ENCODE measurements at places on chromosomes 1 and 21.

GRCh38 chr1:162627662-162628296 lies 4.5 kb upstream of the DDR2 start:
- DNase-seq, result no peak

- DNase-seq, result peak; percentile 36
These were observed 79.1 kb downstream of the NDUFS5 start for GRCh38 chr1:39105061-39105840.

DNA sequence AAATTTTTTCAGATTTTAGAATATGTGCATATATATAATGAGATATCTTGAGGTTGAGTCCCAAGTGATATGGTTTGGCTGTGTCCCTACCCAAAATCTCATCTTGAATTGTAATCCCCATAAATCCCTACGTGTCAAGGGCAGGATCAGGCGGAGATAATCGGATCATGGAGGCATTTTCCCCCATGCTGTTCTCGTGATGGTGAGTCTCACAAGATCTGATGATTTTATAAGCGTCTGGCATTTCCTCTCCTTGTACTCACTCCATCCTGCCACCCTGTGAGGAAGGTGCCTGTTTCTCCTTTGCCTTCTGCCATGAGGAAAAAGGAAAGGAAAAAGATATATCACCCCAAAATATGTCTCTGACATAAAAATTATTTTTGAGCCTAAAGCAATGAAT lies 64.6 kb downstream of the TOR3A start:
- DNase-seq, result no peak

DNA sequence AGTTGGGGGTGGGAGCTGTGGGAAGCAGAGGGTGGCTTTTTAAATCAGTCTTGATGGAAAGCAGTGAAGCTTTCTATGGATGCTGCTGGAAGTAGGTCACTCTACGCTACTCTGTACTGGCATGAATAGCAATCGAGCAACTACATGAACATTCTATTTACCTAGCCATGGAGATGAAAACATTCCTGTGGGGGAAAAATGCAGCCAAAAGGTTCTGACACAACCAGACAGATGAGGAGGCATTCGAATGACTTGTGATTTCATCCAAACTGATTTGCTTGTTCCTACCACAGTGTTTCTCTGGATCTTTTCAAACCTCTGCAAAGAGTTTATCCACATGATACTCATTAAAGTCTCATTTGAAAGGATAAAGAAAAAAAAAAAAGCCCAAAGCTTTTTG lies 95.0 kb downstream of the ASTN1 start:
- no peak for DNase-seq

GRCh38 chr1:223504741-223505140 lies 111.5 kb downstream of the CCDC185 start:
- DNase-seq, result no peak

- DNase-seq, result peak; percentile 32
These were observed 1.2 kb upstream of the KIRREL1 start for GRCh38 chr1:157992031-157992832.

- no peak for DNase-seq
These were observed 11.4 kb upstream of the TSPEAR start for GRCh38 chr21:44722731-44723130.

DNA sequence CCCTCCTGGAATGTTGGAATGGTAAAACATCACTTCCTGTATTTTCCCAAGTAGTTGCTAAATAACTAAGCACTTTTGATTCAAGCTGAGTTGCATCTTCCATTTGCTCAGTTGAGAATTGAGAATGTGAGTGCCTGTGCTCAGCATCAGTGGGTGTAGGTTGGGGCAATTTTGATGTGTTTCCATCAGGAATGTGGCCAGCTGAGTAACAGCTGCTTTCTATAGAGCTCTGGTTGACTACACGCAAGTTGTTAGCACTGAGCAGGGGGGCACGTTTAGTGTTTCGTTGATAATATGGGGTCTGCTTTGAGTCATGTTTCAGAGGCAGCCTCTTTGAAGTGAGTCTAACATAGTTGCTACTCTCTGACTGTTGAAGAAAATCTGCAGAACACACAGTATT lies 41.5 kb downstream of the LRRC53 start:
- DNase-seq, result no peak

- DNase-seq, result no peak
These were observed 57.2 kb downstream of the EDN2 start for GRCh38 chr1:41427122-41427913.
